Cardiac muscle cell (in vitro differentiated cells and primary cell): ENCODE measurements at places on chromosomes 2 and 18. TPM values are rescaled to one million over a fixed set of nuclear protein-coding genes. Genes with fewer than 3 reads are reported as not detected.
A peak's percentile ranks its signal among the peaks of the same experiment; 100 is the strongest.

Gene PLGLB2
- total RNA-seq = 0.92 TPM in 1 of 2 replicates, not detected in the other

GRCh38 chr18:7584646-7585275 lies 17.6 kb downstream of the PTPRM start:
- no peak for DNase-seq

DNA sequence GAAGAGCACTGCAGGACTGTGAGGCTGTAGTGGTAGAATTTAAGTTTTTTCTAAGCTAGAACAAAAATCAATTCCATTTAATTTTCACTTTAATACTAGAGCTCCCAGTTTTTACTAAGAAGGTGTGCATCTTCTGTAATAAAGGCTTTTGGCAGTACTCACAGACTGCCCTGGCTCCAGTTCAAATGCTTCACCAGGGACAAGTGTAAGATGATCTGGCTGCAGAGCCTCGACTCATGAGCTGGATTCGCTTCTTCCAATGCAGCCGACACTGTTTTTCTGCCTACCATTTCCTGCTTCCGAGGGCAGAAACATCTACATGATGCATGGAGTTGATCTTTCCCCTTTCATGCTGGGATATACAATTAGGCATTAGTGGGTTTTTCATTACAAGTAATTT lies 87.0 kb downstream of the FARSB start:
- peak; percentile 41 for DNase-seq

- peak; percentile 33 for DNase-seq
Observed at GRCh38 chr18:45517181-45517741, 98.0 kb upstream of the SLC14A2 start.

DNA sequence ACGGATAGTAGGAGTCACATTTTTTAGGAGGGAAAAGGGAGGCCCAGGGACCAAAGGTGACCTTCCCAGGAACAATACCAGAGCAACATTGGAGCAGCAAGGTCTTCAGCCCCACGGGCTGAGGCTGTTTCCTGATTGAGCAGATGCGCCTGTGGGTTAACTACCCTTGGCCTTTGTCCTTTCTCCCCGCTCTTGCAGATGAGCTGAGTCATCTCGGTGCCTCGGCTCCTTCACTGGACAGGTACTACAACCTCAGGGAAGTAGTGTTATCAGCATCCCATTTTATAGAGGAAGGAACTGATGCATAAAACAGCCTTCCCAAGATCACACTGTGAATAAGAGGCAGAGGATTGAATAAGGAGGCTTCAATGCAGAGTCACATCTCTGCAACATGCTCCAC lies 43.5 kb downstream of the DHRS9 start:
- DNase-seq = no peak

DNA sequence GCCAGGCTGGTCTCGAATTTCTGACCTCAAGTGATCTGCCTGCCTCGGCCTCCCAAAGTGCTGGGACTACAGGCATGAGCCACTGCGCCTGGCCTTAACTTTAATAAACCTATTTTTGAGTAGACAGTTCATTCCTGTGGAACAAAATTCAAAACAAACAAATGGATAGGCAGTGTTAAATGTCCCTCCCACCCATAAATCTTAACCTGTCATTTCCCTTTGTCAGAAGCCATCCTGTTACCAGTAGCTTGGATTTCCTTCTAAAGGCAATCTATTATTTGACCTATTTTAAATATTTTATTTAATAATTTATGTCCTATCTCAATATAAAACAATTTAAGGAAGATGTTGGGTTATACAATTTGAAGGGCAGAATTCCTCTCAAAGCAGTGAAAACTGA lies 6.6 kb upstream of the C2orf72 start:
- DNase-seq = no peak
